ENCODE measurements at places on chromosomes 6 and 20.

DNA sequence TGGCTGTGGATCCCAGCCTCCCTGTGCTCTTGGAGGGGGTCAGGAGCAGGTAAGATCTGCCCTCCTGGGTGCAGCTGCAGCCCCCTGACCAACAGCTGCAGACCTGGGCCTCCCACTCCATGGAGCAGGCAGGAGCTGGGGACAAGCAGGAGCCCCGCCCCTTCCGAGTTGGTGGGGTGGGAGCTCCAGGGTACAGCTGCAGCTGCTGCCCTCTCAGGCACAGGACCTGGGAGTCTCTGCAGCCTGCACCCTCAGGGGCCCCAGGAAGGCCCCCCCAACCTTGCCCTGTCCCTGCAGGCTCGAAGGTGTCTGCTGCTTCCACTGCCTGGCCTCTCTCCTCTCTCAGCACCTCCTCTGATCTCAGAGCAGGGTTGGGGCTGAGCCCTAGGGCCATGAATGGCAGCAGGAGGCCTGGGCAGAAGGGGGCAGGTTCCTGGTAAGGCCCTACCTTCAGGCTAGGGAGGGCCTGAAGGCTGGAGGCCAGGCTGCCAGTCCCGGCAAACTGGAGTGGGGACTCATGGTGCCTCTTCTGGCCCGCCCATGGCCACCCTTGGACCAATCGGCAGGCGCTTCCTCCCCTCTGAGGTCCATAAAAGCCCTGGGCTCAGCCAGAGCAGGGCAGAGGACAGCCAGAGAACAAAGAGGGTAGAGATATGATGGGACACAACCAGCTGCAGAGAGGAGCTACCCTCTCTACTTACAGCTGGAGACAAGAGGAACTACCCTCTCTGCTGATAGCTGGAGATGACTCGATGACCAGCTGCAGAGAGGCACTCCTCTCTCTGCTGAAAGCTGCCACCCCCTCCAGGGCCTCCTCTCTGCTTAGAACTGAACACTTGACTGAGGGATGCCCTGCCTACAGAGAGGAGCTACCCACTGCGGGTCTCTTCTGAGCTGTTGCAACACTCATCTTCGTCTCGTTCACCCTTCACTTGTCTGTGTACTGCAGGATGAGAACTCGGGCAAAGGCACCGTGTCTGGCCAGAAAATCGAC is 7.8 kb upstream of the PACSIN1 start:
- no peak for DNase-seq

DNA sequence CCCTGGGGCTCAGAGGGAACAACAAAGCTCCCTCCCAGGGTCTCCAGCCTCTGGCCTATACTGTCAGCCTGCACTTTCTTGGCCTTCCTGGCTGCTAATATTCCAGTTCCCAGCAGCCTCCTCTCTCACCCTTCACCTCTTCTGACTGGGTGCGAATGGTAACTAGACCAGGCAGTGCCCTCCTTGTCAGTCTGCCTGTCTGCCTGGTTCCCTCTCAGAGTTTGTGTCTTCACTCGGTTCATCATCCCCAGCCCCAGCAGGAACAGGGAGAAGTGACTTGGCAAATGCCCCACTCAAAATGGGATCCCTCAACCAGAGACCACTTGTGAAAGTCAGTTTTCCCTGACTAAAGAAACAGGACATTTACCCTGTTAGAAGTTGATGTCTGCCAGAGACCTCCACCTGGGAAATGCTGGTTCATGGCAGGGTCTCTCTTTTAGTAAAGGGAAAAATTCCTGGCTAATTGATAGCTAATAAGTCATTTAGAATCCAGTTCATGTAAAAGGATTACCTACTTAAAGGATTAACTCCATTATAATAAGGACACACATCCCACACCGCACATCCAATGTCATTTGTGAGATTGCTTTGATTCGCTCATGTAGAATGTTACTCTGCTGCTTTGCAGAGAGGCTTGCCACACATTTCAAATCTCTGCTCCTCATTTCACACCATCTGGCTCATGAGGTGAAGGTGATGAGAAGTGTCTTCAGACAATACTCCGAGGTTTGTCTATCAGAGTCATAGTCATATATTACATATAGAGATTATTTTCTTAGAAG is 18.6 kb upstream of the MICB start:
- DNase-seq = no peak

- DNase-seq = no peak
These were observed 17.2 kb downstream of the KCNK17 start for GRCh38 chr6:39296745-39297640.

DNA sequence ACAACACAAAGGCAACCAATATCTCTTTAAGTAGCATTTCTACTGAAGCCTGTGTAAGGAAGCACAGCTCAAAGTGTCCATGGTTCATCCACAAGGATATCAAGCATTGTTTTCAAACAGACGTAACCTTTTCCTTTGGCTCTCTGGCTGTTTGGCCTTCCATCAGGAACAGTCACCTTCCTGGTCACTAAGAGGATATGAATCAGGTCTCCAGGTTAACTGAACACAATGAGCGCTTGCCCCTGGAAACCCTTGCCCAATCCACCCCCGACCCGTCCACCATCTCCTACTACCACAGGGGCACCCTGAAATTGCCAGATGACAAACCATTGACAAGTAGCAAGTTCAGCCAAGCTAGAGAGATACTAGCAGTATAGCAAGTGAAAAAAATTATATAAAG is 114.4 kb upstream of the COL21A1 start:
- no peak for DNase-seq

DNA sequence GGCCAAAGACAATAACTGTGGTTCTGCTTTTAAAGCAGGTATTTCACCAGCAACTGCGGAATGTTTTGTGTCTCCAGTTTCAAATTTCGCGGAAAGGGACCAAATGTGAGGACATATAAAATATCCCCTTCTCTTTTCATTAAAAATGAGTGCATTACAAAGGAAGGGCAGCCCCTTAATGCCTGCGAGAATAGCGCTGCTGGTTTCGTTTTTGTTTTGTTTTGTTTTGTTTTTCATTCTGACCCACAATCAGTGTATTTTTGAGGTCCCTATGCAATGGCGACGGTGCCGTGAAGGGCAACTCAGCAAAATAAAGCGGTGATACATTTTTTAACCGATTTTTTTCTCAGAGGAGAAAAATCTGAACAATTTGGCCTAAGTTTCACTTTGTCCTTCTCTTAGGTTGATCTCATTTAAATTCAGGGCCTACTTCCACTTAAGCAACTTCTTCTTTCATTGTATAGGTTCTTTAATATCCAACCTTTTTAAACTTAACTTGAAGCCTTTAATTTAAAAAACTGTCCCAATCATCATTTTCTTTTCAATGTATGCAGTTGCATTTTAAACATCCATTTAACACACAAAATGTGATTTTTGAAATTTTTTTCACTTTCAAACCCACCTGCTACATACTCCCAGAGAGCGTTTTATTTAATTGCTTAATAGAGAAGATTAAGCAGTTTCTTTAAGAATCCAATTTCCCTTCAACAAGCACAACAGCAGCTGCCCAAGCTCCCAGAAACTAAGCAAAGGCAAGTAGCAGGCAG is 2.9 kb upstream of the HIVEP2 start:
- no peak for DNase-seq

DNA sequence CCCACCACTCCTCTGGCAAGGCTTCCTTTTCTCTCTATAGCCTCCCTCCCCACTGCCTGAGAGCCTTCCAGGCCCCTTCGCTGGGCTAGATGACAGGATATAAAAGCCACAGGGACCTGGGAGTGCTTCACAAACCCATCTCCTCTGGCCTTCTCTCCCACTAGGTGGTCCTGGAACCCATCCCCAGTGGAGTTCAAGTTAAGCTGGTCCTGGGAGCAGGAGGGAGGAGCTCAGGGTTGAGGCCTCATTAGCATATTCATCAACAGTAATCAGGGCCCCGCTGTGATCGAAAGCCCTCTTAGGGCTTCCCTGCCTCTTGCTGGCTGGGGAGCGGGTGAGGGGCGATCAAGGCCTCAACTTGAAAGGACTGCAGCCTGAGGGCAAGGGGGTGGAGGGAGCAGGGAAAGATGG is 9.1 kb downstream of the EBF4 start:
- DNase-seq = no peak

DNA sequence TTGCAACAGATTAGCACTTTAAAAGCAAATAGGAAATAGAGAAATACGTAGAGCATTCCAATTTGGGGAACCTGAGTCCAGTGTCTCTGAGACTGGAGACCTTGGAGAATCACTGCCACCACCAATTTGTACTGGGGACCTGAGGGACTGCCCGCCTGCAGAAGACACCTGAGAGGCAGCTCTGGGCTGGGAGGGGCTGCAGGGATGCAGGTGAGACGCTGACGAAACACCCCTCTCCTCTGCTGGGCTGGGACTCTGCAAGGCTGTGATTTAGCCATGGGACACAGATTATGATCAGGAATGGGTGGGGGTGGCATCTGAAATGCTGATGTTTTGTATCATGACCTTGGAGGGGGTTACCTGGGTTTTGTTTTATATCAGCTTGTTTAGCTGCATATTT is 7.0 kb upstream of the APMAP start:
- DNase-seq = no peak

All from stimulated activated CD8-positive, alpha-beta memory T cell treated with anti-CD3 and anti-CD28 coated beads, Interleukin-15, amount 100 ng/mL, for 4 hours (primary cell).